ENCODE measurements at places on chromosomes 7 and 10.

GRCh38 chr10:132434405-132435005 is 37.5 kb downstream of the PWWP2B start:
- no peak for DNase-seq

- no peak for DNase-seq
Measured at GRCh38 chr7:43283706-43284105, 171.3 kb downstream of the HECW1 start.

DNA sequence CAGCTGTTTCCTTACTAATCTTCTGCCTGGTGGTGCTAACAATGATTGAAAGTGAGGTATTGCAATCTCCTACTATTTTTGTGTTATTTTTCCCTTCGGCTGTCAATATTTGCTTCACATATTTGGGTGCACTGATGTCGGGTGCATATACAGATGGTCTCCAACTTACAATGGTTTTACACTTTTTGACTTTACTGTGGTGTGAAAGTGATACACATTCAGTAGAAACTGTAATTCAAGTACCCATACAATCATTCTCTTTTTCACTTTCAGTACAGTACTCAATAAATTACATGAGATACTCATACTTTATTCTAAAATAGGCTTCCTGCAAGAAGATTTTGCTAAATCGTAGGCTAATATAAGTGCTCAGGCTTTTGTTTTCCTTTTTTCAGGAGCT is 73.2 kb downstream of the RNF216 start:
- no peak for DNase-seq

DNA sequence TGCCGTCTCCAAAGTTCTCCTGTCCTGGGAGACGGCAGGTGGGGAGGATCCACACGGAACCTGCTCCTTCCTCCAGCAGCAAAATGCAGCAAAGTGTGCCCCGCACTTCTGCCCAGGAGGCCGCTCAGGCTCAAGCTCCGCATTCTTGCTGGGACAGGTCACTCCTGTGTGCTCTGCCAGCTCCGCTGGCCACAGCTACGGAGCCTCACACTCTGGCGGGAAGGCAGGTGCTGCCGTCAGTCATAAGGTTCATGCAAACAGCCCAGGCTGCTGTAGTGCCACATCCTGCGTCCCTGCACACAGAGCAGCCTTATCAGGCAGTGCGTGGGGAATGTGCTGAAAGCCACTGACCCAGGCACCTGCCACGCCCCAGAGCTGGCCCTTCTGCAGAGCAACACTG is 22.4 kb downstream of the ADGRA1 start:
- DNase-seq = no peak

GRCh38 chr7:8627325-8627724 is 193.9 kb downstream of the NXPH1 start:
- no peak for DNase-seq

DNA sequence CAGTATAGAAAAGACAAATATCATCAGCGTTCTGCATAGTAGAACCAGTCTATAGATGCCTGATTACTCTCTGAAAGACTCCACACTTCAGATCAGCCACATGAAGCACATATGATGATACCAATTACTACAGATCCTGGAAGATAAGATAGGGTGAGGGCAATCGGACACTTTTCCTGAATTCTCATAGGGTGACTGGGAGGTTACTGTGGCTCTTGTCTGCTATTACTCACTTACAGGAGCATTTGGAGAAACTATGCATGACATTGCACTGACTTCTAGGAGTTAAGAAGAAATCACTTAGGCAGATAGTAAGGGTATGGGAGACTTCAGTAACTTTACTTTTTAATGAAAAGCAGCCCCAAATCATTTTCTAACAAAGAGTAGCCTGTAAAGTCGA is 1140.9 kb downstream of the XPNPEP1 start:
- no peak for DNase-seq

- no peak for DNase-seq
Measured at GRCh38 chr10:13053794-13054462, 46.0 kb upstream of the OPTN start.

GRCh38 chr10:25261558-25261957 is 86.8 kb downstream of the GPR158 start:
- no peak for DNase-seq

GRCh38 chr10:17179002-17179401 is 22.5 kb downstream of the TRDMT1 start:
- DNase-seq = no peak

GRCh38 chr7:86814661-86815379 is 171.1 kb downstream of the GRM3 start:
- DNase-seq = no peak

DNA sequence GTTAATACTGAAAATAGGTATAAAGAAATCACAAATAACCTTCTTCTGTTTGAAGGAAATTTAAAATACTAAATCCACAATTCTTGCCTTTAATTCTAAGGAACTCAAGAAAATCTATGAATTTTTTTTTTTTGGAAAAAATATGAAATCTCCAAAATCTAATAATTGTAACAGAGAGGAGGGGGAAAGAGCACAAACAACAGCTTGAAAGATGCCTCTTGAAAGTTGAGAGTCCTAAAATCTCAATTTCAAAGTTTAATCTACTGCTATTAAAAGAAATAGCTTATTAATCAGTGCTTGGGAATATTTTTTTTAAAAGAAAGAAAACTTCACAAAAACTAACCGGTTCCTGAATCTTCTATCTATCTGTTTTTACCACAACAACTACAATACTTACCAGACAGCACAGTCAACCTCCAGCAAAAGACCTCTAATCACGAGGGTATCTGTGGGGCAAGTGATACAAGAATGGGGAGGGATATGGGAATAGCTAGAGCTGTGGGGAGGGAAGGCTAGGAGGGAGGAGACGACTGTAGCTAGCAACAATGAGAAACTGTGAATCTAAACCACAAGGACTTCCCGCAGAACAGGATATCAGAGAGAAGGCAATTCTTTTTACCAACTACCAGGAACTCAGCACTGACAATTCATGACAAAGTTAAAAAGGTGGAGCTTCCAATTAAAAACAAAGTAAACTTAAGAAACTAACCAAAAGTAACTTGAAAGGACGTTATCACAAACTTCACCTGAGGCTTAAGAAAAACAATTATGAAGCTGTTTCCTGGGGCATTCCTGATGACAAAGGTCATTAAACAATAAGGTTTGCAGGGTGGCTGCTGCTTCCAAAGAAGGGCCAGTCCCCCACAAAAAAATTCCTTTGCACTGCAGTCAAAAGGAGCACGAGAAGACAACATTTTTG is at the start of gene USP54:
Gene USP54, minus strand, starts transcription at position 462 of the 919 bp plus-strand sequence. CDS start 15,684 bp downstream, outside the sequence.
- no peak for DNase-seq

- no peak for DNase-seq
Measured at GRCh38 chr7:27897441-27897847, 157.5 kb downstream of the TAX1BP1 start.

DNA sequence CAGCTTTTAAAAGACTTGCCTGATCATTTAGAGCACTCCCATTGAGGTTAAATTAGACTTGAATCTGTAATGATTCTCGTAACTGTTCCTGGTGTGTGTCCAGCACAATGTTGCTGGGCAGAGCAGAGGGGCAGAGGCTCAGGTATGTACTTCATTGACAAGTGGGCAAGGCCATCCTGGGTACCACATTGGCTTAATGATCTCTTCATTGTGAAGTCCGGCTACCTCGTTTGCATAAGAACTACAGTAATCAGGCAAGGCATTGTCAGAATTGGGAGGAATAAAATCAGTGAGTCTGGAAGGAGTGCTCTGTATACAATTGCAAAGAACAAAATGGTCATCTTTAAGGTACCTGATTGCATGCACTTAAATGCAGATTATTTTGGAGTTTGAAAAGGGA is 6.1 kb downstream of the RPS24 start:
- no peak for DNase-seq

GRCh38 chr7:101172854-101173751 is 7.0 kb downstream of the NAT16 start:
- DNase-seq = peak; percentile 42

DNA sequence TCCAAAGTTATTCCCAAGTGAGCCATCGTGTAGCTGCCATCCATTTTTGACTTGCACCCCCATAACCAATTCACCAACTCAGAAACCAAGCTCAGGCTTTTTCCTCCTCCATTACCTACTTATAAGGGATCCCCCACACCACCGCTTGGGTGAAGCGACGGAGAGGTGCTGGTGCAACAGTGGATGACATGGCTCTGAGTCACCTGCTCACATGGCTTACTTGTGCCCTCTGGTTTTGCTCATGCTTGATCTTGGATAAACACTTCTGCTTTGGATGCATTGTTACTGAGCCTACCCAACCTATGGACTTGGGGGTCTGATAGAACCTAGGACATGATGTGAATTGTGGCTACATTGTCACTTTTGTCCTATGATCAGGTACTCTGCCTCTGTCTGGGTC is 12.0 kb upstream of the AKR1B1 start:
- no peak for DNase-seq

Measured in GM04504 (cell line).